ENCODE measurements at places on chromosomes 4 and X.

GRCh38 chr4:138702190-138702824 lies 313.3 kb upstream of the NOCT start:
- DNase-seq: no peak

DNA sequence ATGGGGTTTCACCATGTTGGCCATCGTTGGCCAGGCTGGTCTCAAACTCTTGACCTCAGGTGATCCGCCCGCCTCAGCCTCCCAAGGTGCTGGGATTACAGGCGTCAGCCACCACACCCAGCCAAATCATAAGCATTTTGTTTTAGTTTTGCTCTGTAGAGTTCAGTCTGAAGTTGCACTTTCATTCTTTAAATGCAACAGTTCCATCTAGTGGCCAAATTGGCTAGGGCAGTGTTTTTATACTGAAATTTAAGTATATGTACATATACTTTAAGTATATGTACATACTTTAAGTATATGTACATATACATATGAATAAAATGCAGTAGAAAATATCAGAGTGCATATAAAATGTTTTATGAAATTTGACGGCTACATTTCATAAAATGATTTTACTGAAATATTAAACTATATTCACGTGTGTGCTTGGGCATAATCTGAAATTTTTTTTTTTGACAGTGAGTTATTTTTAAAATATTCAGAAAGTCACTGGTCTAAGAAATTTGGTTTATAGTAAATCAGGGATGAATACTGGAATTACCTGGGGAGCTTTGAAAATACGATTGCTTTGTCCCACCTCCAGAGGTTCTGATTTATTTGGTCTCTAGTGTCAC lies 145.5 kb downstream of the NWD2 start:
- DNase-seq: no peak

- no peak for DNase-seq
Observed at GRCh38 chrX:2251211-2251610, 249.6 kb downstream of the DHRSX start.

DNA sequence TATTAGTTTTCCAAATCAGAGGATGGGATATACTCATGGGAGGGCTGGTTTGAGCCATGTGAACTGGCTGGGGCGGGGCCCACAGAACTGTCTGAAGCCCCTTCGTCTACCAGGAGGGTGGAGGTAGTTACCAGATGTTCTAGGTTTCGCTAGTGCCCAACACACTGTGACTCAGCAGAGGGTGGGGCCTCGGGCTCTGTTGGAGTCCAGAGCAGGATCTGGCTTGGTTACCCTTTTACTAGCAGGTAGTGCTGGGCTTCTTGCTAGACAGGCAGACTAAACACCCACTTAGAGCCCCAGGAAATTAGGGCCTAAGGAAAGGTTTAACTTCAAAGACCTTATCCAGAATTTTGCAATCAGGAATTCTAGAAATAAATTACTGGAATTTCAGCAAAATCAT lies 56.2 kb upstream of the CHRDL1 start:
- no peak for DNase-seq

DNA sequence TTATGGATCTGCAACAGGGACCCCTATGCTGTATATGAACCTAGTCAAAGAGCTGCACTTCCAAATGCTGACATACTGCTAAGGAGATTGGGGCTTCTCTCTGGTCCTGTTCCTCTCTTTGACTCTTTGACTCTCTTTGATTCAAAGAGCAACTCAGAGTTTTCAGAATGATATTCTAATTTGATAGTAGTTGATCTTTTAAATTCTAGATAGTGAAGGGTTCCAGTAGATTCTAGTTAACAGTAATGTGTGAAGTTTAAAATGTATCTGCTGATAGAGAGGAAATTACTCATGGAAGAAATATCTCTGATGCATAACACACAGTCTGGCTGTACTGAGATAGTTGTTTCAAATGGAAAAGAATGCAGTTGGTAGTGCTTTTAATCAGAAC lies 239.1 kb downstream of the RASL11B start:
- DNase-seq: no peak

DNA sequence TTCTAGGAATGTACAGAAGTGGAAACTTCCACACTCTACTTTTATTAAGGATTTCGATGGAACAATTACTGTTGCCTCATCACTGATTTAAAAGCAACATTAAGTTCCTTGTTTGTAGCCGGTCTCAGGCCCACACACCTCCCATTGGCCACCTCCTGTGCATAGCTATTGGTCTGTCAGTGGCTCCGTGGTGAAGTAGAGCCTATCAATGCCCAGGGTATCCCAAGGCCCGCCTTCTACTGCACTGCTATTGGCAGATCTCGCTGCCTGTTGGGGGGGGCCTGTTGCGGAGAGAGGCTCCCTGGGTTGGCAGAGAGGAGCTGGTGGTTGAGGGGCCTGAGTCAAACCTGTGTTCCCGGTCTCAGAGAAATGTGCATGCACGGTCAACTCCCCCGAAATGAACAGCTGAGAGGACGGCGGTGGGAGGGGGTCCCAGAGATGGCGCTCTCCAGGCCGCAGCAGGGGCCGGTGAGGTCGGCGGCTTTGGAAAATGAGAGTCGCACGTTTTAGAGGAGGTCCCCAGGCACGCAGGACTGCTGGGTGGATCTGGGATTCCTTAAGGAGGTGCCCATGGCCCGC lies 4.9 kb upstream of the ARAF start:
- peak; percentile 83 for DNase-seq

DNA sequence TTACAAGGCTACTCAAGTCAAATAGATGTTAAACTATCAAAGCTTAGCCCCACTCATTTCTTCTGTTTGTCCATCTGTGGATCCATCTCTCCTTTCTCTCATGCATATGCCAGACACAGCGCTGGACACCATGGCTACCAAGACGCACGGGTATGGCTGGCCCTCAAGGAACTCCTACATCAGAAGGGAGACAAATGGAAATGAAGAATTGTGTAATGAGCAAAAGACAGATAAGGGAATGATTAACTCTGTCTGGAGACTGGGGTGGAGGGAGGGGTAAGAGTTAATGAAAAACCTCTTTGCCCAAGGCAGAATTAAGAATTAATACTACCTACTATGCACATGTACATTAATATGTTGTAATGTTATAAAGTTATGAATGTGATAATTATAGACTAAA lies 88.1 kb downstream of the MGST2 start:
- no peak for DNase-seq

DNA sequence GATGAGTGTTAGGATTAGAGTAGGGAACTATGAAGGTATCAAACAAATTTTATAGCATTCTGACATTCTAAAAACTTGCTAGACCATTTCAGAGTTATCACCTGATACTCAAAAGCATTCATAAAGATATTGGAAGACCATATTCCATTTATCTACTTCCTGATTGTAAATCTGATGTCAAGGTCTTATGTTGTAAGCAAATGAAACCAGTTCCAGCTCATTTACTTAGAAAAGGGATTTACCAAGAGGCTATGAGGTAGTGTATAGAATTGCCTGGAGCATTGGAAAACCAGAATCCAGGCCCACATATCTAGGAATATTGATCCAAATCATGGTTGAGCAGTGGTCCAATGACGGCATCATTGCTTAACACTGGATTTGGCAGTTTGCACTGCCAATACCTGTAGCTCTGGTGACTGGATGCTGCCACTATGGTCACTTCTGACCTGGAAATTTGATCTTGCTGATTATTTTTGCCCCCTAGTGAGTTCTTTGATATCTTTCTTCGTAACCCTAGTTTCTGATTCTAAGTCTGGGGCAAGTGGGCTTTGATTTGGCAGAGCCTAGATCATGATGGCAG lies 25.4 kb downstream of the ARFIP1 start:
- no peak for DNase-seq

DNA sequence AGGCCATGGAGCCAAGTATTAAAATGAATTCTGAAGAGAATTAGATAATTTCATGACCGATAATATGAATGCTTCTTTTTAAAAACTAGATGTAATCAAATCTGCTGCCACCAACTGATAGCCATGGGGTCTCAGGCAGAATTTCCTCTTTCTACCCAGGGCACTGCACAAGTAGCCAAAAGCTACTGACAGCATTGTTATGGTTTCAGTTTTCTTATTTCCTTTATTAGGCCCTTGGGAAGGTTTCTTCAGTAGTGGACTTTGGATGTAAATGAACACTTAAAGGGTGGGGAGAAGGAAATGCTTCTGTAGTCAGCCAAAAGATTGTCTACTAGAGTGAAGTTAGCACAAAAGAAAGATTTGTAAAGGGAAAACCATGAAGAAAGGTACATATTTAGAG lies 686.0 kb downstream of the ADGRL3 start:
- DNase-seq: no peak

GRCh38 chr4:104973708-104974107 lies 173.0 kb upstream of the TET2 start:
- no peak for DNase-seq

GRCh38 chr4:89413518-89413917 lies 105.9 kb upstream of the GPRIN3 start:
- no peak for DNase-seq

- no peak for DNase-seq
Observed at GRCh38 chr4:123675567-123675966, 279.0 kb downstream of the SPRY1 start.

GRCh38 chr4:6324461-6324998 lies 54.9 kb downstream of the WFS1 start:
- no peak for DNase-seq

DNA sequence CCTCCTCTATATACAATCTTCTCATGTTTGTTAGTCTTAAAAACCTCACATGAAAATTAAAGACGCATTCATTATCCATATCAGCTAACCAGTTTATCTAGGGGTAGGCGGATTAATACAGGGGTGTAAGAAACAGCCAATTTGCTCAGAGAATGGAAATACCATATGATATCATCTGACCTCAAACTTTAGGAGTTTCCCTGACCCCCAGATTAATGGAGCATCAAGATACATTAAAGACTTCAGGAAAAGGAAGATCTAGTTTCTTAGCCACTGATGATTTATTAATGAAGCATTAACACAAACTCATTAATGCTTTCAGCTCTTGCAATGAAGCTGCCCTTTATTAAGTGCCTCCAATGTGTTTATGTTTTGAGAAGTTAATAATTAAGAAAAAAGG lies 67.5 kb downstream of the CAMK2D start:
- no peak for DNase-seq

DNA sequence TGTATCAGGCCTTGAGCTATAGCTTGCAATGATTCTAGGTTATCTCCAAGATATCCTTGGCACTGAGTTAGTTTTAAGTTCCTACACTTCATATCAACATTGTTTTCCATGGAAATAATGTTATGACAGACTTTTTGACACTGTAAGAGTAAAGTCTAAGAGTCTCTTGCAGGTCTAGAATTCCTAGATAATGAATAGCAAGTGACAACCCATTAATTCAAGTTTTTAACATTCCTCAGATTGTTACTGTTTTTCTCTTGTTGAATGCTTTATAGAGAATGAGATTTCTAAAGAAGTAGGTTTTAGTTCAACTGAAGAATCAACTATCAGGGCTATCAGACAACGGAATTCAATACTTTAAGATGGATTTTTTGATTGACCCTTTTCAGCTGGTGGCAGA lies 276.1 kb downstream of the PPP3CA start:
- no peak for DNase-seq

GRCh38 chrX:109268340-109268739 lies 213.5 kb downstream of the GUCY2F start:
- no peak for DNase-seq

- no peak for DNase-seq
Observed at GRCh38 chr4:118753096-118753495, 67.9 kb downstream of the METTL14 start.

DNA sequence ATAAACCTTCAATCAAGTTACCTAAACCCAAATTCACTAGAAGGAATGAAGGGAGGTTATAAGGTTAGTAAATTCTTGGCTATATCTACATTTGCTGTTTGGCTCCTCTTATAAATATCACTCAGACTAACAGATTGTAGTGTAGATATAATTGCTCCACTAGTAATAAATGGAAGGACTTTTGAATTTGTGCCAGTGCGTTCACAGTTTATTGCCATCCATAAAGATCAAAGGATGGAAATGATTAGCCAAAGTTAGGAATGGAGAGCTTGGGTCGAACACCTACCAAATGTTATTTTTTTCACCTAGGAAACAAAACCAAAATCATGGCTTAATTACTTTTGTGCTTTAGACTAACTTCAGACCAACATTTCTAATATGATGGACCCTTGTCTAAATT lies 9.2 kb downstream of the DTHD1 start:
- DNase-seq: no peak

GRCh38 chr4:76558396-76559235 lies 123.6 kb downstream of the SHROOM3 start:
- DNase-seq: no peak

GRCh38 chrX:3738509-3738908 lies 25.1 kb upstream of the PRKX start:
- no peak for DNase-seq

- DNase-seq: no peak
Observed at GRCh38 chrX:50497114-50497513, 26.5 kb upstream of the DGKK start.

DNA sequence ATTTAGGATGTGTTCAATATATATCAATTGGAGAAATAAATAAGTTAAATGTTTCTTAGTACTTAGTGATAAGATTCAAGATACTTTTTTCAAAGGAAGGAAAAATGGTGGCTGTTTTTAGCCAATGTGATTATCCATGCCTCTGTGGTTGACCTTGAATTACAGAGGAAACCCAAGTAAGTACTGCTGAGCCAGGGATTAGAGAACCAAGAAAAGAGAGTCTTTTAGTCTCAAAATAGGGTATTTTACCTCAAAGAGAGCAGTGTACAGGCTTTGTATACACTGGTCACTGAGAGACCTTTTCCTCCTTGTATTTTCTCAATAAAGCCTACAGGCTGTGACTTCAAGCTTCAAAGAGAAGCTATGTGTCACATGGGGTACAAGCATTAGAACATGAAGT lies 1075.3 kb downstream of the ADGRL3 start:
- no peak for DNase-seq

- DNase-seq: no peak
Observed at GRCh38 chr4:102819588-102820365, 7.6 kb downstream of the UBE2D3 start.

- no peak for DNase-seq
Observed at GRCh38 chr4:174999407-174999806, 81.2 kb downstream of the ADAM29 start.

- DNase-seq: no peak
Observed at GRCh38 chr4:101787701-101788316, 2.7 kb upstream of the BANK1 start.

GRCh38 chrX:38732866-38733265 lies 68.4 kb upstream of the MID1IP1 start:
- no peak for DNase-seq

- no peak for DNase-seq
Observed at GRCh38 chr4:140222171-140222570, 68.2 kb upstream of the MAML3 start.

DNA sequence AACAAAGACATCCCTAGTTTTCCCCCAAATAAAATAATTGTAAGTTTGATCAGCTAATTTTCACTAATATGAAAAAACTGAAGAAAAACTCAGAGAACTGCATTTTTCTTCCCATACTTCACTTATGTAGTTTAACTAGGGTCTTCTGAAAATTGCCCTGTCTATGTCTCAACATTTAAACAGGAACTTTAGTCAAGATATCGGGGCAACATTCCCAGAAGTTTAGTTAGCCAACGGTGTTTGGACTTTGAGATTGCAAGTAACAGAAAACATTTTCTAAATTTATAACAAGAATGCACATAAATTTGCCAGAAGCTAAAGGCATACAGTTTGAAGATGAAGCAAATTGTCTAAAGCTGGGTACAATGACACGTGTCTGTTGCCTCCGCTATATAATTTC lies 201.1 kb downstream of the ARAP2 start:
- DNase-seq: no peak

Data from AG08396 (cell line).